ENCODE measurements at places on chromosomes 7 and 10. TPM values are rescaled to one million over a fixed set of nuclear protein-coding genes. Genes with fewer than 3 reads are reported as not detected.
A peak's percentile ranks its signal among the peaks of the same experiment; 100 is the strongest.

- DNase-seq: peak; percentile 41
Measured at GRCh38 chr10:22958338-22958737, 30.5 kb downstream of the ARMC3 start.

- no peak for DNase-seq
Measured at GRCh38 chr10:129653861-129654260, 186.8 kb downstream of the MGMT start.

GRCh38 chr10:61391281-61391680 is 61.9 kb downstream of the TMEM26 start:
- DNase-seq: no peak

DNA sequence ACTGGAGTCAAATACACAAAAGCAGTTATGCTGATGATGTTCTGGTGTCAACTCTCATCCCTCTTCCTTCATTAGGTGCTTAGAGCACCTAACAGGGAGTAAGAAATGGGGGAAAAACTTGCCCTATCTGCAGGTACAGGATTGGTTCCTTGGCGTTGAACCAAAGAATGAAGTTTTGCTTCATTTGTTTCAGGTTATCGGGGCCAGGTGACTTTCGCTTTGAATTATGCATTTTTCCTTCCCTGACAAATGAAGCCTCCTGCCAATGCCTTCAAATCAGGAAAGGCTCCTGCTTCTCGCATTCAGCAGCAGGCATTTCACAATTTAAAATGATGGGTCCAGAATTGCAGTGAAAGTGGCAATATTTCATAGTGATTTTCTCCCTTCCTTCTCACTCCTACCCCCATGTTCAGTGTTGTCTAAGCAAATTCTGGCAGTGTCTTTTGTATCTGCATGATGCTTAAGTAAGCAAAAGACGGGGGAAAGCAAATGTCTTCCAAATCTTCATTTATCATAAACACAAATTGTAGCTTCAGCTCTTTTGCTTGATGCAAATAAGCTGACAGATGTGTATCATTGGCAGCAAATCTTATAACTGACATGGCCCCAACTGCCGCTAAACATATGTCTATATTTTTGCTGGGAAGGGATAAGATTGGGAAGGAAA is 29.4 kb downstream of the DNAJB9 start:
- DNase-seq: no peak

The DBNL gene
- 69.4 TPM for polyA plus RNA-seq

DNA sequence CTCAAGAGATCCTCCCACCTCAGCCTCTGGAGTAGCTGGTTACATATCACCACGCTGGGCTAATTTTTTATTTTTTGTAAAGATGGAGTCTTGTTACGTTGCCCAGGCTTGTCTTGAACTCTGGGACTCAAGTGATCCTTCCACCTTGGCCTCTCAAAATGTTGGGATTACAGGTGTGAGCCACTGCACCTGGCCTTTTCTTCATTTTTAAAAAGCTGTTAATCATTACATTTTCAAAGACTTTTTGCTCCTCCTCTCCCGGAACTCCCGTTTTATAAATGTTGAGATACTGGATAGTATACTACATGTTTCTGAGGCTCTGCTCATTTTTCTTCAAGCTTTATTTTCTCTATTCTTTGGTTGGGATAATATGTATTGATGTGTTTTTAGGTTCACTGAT is 16.4 kb downstream of the AOAH start:
- peak; percentile 76 for DNase-seq

- peak; percentile 56 for DNase-seq
Measured at GRCh38 chr10:44745920-44746319, 165.2 kb upstream of the TMEM72 start.

The SFRP5 gene
- polyA plus RNA-seq: 65.9 TPM

- DNase-seq: no peak
Measured at GRCh38 chr10:17122052-17122451, 7.6 kb downstream of the CUBN start.

GRCh38 chr7:96266580-96266979 is 55.3 kb downstream of the SLC25A13 start:
- DNase-seq: no peak

DNA sequence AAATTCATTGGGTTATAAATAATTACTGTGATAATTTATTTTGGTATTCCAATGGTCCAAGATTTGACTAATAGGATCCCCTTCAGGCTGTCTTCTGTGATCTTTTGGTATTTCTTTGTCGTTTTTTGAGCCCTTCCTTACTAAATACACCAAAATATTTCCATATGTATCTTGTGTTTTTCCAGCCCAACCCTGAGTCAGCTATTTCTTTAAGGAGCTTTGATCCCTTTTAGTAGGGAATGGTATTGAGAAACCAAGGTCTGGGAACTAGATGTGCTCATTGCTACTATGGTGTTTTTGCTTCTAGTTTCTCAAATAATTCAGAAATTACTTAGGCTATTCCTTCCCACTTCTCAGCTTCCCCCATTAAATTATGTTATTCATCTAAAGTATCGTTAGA is 15.3 kb downstream of the NHLRC2 start:
- DNase-seq: no peak

GRCh38 chr7:135801877-135802276 is 53.3 kb upstream of the FAM180A start:
- no peak for DNase-seq

The HOXA13 gene
- polyA plus RNA-seq: not detected

DNA sequence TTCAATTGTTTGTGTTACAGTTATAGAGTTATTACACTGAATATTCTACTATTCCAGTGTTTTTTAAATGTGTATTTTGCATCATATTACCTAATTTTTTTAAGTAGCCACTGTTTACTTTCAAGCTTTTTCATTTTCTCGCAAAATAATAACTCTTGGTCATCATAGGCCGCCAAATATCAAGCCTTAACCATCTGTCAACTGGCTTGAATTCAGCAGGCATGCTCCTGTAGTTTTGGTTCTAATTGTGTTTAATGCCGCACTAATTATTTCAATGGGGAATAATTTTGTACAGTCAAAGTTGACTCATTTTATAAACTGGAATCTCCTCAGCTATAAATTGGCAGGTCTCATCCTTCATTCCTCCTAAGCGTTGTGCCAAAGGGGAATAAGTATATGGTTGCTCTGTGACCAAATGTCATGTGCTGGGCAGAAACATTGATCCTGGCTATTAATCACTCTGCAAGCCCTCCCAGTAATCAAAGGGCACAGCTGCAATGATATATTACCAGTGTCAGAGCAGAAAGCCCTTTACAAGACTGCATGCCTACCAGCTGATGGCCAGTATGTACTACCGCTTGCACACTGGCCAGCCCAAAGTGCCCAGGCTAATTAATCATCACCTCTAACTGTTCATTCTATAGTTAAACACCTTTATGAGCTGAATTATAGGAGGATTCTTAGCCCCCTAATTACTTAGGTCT is 74.8 kb downstream of the SKAP2 start:
- no peak for DNase-seq

The ADAM8 gene
- 2.5 TPM for polyA plus RNA-seq

DNA sequence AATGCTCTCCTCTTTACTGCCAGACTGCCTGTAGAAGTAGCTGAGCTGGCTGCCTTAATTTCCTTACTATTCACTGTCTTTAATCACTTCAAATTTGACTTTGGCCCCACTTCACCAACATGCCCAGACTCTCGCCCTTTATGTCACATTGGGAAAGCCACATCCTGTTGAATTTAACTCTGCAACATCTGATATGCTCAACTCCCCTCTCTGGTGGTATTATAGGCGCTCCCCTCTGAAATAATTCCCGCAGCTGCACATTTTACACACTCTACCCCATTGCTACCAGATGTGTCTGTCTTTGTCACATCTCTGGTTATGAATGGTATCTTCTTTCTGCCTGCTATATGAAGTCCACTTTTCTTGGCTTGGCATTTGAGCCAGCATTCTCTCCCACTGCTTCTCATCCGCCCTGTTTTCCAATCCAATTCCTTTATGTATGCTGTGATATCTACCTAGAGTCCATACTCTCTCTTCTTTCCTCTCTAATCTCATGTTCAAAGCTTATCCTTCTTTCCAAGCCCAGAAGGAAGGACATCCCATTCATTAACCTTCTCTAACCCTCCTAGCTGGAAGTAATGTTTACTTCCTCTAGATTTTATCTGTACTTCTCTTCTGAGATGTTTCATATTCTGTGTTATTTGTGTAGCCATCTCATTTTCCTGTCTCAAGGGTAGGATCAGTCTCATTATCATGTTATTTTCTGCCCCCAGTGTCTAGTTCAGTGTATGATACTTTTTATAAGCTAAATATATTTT is 134.5 kb downstream of the ST7 start:
- no peak for DNase-seq

DNA sequence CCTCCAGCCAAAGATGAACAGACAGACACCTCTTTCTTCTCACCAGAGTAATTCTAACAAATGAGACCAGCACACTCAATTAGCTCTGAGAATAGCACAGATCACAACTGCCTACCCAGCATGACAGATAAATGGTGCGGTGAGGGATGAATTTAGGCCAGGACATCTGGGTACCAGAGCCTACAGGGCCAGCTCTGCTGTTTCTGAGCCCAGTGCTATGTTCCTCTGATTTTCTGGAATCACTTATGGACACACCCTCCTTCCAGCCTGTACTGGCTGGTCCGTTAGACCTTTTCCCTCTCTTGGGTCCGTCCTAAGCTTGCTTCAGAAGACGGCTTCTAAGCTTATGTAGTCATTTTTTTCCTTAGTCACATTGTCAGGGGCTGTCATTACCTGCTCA is 73.6 kb downstream of the INSYN2A start:
- DNase-seq: no peak

DNA sequence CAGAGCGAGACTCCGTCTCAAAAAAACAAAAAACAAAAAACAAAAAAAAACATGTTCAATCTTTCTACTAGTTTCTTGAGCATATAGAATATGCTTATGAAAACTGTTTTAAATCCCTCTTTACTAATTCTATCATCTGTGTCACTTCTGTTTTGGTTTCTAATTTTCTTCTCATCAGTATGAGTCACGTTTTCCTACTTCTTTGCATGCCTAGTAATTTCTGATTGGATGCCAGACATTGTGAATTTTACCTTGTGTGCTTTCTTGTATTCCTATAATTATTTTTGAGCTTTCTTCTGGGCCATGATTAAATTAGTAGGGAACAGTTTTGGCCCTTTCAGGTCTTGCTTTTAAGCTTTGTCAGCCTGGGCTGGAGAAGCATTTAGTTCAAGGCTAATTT is 9.9 kb downstream of the MICU1 start:
- no peak for DNase-seq

GRCh38 chr10:99908512-99908911 is 101.2 kb downstream of the DNMBP start:
- DNase-seq: no peak

- no peak for DNase-seq
Measured at GRCh38 chr7:113143486-113144257, 25.3 kb upstream of the SMIM30 start.

The UBE2D1 gene
- 18.0 TPM for polyA plus RNA-seq

The NPY4R2 gene
- polyA plus RNA-seq: not detected

GRCh38 chr7:27161214-27161720 is 4.1 kb downstream of the HOXA9 start:
- DNase-seq: no peak

GRCh38 chr7:101608772-101609713 is 20.1 kb downstream of the MYL10 start:
- DNase-seq: peak; percentile 75

The AGR3 gene
- polyA plus RNA-seq: 509 TPM

DNA sequence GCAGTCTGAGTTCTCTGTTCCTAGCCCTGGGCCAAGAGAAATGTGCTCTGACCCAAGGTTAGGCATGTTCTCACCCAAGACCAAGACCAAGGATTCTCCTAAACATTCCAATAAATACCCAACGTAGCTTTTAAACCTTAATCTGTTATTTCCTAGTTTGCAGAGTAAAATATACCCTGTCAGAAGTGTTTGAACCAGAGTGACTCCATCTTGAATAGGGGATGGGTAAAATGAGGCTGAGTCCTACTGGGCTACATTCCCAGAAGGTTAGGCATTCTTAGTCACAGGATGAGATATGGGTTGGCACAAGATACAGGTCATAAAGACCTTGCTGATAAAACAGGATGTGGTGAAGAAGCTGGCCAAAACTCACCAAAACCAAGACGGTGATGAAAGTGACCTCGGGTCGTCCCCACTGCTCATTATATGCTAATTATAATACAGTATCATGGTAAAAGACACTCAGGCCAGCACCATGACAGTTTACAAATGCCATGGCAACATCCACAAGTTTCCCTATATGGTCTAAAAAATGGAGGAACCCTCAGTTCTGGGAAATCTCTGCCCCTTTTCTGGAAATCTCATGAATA is 27.7 kb downstream of the PLXNA4 start:
- DNase-seq: no peak

The SNX10 gene
- polyA plus RNA-seq: 3.8 TPM

GRCh38 chr10:102117391-102118159 is 2.6 kb downstream of the LDB1 start:
- DNase-seq: no peak

- no peak for DNase-seq
Measured at GRCh38 chr10:126215746-126216631, 172.3 kb downstream of the ADAM12 start.

The RTKN2 gene
- polyA plus RNA-seq: 2.6 TPM
